ENCODE measurements at places on chromosomes 2 and 18.

DNA sequence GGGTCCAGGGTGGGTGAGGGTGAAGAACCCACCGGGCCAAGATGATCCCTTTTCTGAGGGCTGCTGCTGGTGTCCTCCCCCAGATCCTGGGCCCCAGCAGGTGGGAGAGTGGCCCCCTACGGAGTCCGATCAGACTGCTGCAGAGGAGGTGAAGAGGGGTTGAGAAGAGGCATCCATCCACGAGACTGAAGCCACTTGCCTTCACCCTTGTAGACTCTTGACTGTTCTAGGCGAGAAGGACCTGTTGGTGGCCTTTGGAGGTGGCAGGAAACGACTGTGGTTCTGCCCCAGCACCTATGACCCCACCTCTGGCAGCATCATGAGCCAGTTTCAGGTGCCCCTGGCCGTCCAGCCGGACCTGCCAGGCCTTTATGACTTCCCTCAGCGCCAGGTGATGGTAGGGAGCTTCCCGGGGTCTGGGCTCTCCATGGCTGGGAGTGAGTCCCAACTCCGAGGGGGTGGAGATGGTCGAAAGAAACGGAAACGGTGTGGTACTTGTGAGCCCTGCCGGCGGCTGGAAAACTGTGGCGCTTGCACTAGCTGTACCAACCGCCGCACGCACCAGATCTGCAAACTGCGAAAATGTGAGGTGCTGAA lies 1.5 kb downstream of the TET3 start:
- DNase-seq, result no peak

DNA sequence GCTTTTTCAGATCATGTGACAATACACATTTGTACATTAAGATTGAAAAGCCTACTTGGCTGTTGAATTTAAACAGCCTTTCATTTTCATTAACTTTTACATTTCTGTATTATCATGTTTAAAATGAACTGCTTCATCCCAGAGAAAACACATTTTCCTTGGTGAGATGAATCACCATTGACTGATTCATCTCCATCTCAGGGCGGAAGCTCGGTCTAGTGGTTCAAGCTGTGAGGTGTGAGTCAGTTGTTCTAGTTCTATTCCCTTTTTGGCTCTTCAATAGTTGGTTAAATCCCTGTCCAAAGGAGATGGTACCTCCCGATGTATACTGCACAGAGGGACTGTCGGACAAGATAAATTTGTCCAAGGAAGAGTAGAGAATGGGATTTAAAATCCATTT lies 189.7 kb downstream of the ADCYAP1 start:
- no peak for DNase-seq

- DNase-seq, result no peak
Measured at GRCh38 chr2:57407772-57408201, 638.8 kb upstream of the VRK2 start.

DNA sequence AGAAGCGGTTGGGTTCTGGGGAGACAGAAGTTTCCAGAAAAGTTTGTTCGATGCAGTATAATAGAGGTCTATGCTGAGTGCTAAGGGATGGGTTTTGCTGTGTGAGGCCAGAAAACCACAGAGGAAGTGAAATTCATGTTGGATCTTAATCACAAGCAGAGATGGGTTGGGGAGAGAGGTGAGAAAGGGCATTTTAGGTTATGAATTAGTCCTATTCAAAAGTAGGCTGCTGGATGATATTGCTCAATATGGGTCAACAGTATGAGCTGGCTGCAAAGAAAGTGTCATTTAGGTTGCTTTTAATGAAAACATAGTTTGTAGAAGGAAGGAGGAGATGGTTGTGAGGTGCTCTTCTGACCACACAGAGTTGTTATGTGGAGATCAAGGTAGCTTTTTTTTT lies 118.8 kb upstream of the LHCGR start:
- DNase-seq, result no peak

DNA sequence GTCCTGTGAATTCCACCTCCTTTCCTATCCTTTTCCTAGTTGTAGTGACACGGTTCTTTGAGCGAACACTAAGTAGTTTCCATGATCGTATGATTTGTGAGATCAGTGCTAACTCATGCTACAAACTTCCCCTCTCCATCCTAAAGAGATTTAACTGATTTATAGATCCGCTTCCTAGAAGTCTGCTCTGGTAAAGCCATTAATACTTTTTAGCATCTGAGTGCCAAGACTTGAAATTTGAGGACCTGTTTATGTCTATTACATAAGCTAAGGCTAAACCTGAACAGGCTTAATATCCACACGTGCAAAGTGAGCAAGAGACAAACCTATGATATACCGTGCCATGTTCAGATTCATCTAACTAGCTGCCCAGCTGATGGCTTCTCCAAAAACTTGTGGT lies 14.9 kb downstream of the PROKR1 start:
- no peak for DNase-seq

DNA sequence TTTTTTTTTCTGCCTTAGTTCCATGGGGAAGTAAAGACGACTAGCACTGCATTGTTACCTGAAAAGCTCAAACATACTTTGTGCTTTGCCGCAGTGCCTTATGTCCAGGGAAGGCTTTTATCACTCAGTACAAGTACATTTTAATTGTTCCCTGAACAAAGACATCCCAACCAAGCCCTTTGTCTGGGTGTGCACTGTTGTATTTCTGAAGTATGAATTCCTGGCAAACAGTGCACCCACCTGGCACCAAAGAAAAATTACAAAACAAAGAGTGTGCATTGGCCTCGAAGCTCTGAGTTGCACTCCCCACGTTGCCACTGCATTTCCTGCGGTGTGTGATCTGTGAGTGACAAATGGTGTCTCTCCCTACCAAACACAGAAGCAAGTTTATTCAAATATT lies 858.5 kb upstream of the PIK3C3 start:
- DNase-seq, result no peak

GRCh38 chr2:228104215-228104614 lies 77.3 kb downstream of the SPHKAP start:
- no peak for DNase-seq

DNA sequence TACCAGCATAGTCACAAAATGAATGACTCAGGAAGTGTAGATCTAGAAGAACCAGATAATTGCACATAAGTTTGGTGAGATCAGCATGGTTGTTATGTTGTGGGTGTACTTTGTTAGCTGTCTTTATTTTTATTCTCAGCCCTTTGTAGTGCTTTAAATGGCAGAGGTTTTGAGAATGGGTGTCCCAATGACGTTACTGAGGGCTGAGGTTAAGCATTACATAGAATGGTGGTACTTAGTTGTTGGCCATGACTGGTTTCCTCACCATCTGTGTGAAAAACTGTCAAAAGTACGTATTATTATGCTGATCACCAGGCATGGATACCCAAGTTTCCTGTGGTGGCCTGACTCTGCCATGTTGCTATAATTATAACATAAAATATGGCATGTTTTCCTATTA lies 165.8 kb downstream of the UBE2E3 start:
- no peak for DNase-seq

GRCh38 chr2:46481198-46482193 lies 2.1 kb downstream of the TMEM247 start:
- DNase-seq, result peak; percentile 61

- no peak for DNase-seq
Measured at GRCh38 chr2:223464071-223464470, 138.1 kb downstream of the SCG2 start.

DNA sequence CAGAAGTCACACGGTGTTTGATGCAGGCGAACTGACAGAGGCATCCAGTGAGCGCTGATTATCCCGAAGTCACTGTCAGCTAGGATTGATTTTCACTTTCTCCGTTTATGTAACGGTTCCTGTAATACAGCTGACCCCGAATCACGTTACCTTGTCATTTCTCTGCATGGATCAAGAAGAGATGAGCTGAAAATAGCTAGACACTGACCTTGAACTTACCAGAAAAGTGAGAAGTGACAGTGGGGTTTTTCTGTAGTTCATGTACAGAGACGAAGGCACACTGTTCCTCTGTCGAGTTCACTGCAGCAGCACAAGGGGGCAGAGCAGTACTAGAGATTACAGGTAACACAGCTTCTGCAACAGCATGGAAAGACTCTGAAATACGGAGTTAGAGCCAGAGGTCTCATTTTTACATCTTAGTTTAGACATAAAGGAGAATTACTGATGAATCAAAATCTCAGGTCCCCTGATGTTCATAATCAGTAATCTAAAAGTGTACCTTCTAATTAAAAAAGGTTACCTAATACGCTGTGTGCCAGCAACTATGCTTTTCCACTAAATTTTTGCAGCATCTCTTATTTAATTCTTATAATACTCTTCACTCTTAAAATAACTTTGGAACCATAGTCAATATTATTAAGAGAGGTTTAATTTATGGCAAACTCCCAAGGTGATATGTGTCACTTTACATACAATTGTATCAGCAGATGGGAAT lies 33.1 kb downstream of the ARHGAP15 start:
- no peak for DNase-seq

GRCh38 chr18:9135912-9136314 lies 668 bp upstream of the ANKRD12 start:
- no peak for DNase-seq

- no peak for DNase-seq
Measured at GRCh38 chr18:49865401-49865800, 52.1 kb upstream of the ACAA2 start.

GRCh38 chr18:44946529-44947113 lies 265.9 kb downstream of the SETBP1 start:
- no peak for DNase-seq

DNA sequence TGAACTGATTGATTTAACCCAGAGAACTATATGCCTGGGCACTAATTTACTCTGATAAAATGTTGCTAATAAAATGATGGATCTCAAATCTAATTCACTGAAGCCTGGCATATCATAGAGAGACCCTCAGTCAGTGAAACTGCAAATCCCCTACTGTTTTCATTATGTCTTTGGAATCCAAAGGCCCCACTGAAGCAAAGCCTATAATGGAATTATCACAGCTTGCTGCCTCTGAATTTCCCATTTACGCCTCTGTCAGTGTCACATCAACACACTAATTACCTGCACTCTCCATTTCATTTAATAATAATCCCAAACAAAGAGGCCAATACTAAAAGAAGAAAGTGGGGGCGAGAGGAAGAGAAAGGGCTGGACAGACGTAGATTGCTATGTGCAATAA lies 470.9 kb downstream of the MBD2 start:
- no peak for DNase-seq

DNA sequence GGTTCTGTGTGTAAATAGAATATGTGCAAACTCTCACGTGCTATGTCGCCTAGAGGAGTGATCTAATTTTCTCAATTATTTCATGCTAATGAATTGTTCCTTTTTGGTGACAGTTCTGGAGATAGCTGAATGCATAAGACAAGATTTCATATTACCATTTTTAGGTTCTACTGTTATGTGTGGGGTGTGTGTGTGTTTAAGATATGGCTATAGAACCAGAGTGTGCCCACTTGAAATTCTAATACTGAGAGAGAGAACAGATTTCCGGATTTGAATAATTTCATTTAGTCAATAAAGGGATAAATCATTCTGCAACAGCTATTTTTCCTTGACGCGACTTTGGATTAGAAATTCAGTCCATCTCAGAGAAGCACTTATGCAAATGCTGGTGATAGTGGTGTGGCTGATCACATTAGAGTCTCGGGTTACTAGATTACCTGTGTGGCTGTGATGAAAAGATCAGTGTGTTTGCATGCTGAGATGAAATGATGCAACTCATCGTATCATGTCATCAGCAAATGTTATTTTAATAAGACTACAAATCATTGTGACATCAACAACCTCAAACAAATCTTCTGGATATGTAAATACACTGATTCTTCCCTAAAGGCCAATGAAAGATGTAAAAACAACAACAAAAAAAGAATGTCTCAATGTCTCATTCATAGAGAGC lies 415.9 kb downstream of the EPHA4 start:
- no peak for DNase-seq

- no peak for DNase-seq
Measured at GRCh38 chr2:47259829-47260228, 104.7 kb upstream of the STPG4 start.

GRCh38 chr2:238203973-238204683 lies 633 bp upstream of the ILKAP start:
- DNase-seq, result no peak

GRCh38 chr2:37091873-37092272 lies 7.6 kb downstream of the GPATCH11 start:
- no peak for DNase-seq

GRCh38 chr2:128310094-128310716 lies 8.5 kb downstream of the HS6ST1 start:
- DNase-seq, result no peak

DNA sequence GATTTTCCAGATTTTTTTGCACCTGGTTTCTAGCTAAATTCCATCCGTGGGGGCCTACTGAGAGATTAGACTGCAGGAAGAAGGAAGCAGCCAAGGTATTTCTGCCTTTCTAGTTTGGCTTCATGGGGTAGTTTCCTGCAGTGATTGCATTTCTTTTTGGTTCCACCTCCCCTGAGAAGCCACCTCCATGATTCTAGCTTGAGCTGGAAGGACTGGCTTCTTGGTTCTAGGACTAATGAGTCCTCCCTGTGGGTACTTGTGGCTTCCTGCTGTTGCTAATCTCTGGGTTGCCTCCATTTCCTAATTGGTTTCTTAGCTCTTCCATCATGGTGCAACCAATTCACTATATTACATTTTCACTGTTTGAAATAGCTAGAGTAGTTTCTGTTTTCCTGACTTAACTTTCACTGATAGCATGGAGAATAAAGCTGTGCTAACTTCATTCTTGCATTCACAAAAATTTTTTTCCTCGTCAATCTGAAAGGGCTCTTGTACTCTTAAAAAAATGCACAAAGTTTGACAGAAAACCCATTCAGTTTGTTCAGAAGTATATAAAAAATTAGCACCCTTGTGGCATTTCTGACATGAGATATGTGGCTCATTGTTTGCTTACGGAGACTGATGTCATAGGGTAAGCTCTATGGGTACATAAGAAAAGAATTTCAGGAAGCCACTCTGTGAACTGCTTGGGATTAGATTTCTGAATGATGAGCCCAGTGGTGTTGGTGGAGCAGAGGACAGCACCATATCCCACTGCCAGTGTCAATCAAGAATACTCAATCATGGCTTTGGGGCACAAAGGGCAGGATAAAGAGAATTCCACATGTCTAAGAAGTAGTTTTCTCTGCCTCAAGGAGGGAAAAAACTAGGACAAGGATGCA lies 242.8 kb upstream of the RBMS1 start:
- no peak for DNase-seq

- no peak for DNase-seq
Measured at GRCh38 chr2:181953881-181954537, 31.6 kb upstream of the PPP1R1C start.

GRCh38 chr2:218719457-218719856 lies 8.8 kb downstream of the TTLL4 start:
- no peak for DNase-seq

DNA sequence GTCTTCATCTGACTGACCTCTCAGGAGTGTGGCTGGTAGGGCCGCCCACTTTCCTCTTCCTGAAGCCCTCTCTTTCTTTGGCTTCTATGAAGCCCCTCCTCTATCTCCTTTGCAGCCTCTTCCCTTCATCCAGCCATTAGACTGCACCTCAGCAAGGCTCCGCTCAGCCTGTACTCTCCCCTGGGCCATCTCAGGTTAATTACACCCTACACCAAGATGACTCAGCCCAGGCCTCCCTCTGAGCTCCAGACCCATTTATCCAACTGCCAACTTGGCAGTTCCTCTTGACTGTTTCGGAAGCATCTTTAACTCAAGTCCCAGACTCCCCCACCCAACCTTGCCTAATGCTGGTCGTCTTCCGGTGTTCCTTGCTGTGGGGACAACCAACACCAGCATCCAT lies 5.8 kb upstream of the WNT6 start:
- no peak for DNase-seq

GRCh38 chr2:37471994-37472393 lies 127.6 kb downstream of the QPCT start:
- no peak for DNase-seq

All from AG04449 (cell line).